ENCODE measurements at places on chromosomes 13 and 19. TPM values are rescaled to one million over a fixed set of nuclear protein-coding genes. Genes with fewer than 3 reads are reported as not detected.

GRCh38 chr19:16673231-16673630 is 12.3 kb downstream of the TMEM38A start:
- DNase-seq = no peak

GRCh38 chr19:16378291-16378889 is 53.8 kb downstream of the KLF2 start:
- DNase-seq = no peak

DNA sequence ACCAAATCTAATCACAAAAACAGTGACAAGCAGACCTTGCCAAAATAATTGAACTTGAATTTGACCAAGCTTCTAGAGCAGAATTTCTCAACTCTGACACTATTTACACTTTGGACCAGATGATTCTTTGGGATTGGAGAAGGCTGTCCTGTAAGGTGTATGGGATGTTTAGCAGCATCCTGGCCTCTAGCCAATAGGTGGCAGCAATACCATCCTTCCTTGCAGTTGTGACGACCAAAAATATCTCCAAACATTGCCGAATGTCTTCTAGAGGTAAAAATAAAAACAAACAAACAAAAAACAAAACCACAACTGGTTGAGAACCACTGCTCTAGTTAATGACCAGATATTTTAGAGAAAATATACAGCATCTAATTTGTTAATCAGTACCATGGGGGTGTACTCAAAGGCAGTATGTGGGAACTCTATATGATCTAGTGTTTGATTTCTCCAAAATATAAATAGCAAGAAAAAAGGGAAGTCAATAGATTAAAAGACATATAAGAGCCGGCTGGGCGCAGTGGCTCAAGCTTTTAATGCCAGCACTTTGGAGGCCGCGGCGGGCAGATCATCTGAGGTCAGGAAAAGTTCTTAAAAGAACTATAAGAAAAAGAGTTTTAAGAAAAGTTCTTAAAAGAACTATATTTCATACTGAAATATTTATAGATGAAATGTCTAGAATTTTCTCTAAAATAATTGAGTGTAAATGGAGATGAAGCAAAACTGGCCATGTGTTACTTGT is 60.9 kb upstream of the ZNF527 start:
- DNase-seq = no peak

- DNase-seq = peak; percentile 53
Observed at GRCh38 chr13:111398715-111399299, 78.4 kb downstream of the TEX29 start.

Gene ZNF558
- 18.5 TPM for total RNA-seq

DNA sequence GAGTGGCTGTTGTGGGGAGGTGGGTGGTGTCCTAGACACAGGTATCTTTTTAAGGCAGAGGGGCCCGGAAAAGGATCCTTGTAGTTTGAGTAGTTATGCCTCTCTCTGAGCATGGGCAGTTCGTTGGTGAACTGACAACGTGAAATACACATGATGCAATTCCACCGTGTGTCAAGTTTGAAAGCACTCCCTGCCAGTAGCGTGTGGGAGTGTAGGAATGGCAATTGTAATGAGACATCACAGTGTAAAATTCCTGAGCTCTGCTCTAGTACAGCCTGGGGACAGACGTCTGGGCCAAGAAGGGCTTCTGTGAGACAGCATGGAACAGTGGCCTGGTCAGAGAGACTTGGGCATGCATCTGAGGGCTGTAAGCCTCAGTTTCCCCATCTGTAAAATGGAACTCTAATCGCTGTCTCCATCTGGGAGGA is 10.4 kb upstream of the ASF1B start:
- DNase-seq = no peak

GRCh38 chr13:73224703-73225102 is 165.9 kb downstream of the KLF5 start:
- DNase-seq = no peak

GRCh38 chr13:113766035-113766800 is 7.2 kb downstream of the TMEM255B start:
- DNase-seq = peak; percentile 60

- DNase-seq = no peak
Observed at GRCh38 chr13:74132776-74133656, 1.2 kb downstream of the KLF12 start.

- no peak for DNase-seq
Observed at GRCh38 chr13:51993713-51994112, 17.5 kb downstream of the ATP7B start.

- no peak for DNase-seq
Observed at GRCh38 chr13:110589793-110590390, 25.5 kb upstream of the NAXD start.

DNA sequence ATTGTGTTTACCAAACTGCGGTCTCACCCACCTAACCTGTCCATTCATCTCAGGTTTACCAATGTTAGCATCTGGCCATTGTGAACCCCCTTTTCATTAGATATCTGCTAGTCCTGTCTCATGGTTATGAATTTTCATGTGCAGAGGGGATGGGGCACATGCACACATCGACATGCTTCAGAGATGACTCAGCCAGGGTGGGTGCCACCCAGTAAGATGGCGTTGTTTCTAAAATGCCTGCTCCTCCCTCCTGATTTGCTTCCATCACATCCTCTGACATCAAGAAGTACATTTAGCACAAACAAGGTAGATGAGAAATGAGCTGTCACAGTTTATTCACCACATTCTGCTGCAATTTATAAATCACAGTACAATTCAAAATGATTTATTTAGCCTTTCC is 51.3 kb downstream of the GPALPP1 start:
- DNase-seq = no peak

Gene C1QTNF9B
- total RNA-seq = not detected

DNA sequence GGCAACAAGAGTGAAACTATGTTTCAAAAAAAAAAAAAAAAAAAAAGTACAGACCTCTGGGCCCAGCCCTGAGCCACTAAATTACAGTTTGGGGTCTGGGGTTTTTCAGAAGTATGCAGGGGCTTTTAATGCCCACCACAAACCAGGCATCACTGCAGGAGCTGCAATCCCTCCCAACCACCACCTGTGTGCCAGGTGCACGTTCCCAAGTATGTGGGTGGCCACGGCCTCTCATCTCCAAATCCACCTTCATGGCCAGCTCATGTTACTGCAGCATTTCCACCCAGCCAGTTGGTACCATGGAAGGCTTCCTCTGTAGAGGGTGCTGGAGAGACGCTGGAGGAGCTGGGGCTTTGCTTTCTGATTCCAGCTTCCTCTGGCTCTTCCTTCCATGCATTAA is 26.5 kb downstream of the CEP89 start:
- DNase-seq = no peak

- DNase-seq = no peak
Observed at GRCh38 chr13:35293579-35294226, 182.8 kb downstream of the MAB21L1 start.

DNA sequence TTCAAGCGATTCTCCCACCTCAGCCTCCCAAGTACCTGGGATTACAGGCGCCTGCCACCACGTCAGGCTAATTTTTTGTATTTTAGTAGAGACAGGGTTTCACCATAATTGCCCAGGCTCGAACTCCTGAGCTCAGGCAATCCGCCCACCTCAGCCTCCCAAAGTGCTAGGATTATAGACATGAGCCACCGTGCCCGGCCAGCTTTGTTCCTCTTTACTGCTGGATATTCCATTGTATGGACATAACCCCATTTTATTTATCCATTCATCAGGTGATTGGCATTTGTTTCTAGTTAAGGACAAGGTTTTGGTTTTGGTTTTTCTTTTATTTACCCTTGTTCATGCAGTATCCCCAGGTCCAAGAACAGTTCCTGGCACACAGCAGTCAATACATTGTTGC is 4.1 kb upstream of the RPS9 start:
- DNase-seq = no peak

Gene RFPL4A
- not detected for total RNA-seq

- no peak for DNase-seq
Observed at GRCh38 chr19:38274739-38275138, 10.4 kb downstream of the SPINT2 start.

Gene NLRP7
- total RNA-seq = not detected

GRCh38 chr19:11405846-11406643 is 13.1 kb downstream of the RGL3 start:
- no peak for DNase-seq

Gene FBXO17
- 28.4 TPM for total RNA-seq

DNA sequence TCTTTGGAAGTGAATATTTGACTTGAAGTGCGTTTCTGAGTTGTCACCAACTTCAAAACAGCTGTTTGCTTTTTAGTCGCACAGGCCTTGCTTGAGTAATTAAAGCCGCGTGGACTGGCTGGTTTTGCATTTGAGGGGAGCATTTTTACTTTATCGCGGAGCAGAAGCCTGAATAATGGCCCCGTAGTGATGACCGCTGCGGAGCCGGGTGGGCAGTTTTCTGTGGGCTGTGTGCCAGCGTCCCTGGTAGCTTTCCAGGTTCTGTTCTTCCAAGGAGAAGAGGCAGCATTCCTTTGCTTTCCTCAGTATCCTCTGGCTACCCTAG is 1.1 kb downstream of the NAA16 start:
- no peak for DNase-seq

GRCh38 chr13:66984241-66984640 is 245.9 kb downstream of the PCDH9 start:
- DNase-seq = no peak

Gene MCEMP1
- 9.1 TPM for total RNA-seq

GRCh38 chr19:45976178-45976577 is 2.5 kb upstream of the NOVA2 start:
- DNase-seq = no peak

DNA sequence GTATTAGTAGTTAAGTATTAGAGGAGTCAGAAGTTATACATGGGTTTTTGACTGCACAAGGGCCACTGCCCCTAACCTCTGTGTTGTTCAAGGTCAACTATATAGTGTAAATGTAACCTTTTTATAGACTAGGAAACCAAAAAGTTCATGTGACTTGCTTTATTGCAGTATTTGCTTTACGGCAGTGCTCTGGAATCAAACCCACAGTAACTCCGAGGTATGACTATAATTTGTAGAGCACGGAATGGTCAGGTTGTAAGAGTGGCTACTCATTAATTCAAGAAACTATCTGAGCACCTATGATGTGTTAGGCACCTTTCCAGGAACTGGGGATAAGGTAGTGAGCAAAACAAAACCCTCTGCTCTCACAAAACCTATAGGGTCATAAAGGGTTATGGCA is 22.2 kb downstream of the SUPT20H start:
- DNase-seq = no peak

- no peak for DNase-seq
Observed at GRCh38 chr13:50618206-50618605, 225.3 kb downstream of the DLEU7 start.

DNA sequence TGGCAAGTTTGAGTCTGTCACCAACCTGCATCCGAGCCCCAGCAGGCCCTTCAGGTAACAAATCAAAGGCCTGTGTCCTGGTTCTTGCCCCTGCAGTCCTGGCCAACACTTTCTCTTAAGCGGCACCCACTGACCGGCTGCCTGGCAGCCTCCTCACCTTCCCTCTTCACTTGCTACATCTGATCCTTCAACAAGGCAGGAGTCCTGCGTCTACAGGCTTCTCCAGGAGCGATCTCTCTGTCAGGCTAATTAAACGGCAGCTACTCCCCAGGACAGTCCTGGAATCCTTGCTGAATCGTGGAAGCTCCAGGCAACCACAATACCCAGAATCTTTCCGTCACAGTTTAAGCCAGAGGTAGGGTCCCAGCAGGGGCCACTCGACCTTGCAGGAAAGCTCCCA is 41.1 kb upstream of the GAS6 start:
- no peak for DNase-seq

GRCh38 chr13:98374750-98375149 is 197.7 kb upstream of the RNF113B start:
- no peak for DNase-seq

DNA sequence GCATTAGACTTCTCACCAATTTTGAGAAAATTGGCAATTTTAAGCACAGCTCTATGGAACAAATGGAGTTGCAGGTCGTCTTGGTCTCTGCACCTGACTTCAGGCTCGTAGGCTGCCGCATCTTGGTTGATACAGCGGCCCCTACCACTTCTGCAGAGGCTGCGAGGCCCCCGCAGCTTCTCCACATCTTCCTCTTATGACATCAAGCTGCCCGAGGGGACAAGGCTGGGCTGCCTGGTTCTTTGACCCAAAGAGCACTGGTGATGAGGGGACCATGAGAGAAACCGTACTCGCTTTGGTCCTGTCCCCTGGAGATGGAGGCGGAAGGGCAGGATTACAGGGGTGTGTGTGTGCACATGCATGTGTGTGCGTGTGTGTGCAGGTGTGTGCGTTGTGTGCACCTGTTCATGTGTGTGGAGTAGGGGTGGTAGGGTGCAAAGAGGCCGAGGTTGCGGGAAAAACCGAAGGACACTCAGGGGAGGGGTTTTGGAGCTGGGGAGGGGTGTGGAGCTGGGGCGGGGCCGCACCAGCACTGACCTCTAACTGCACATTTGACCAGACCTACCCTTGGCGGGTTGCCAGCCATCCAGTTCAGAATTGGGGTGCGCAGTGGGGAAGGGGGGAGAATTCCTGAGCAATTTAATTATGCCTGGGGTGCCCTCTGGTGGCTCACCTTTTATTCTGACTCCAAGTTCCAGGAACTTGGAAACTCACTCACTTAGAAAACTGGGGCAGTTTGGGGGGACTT is 65.1 kb upstream of the ARHGEF7 start:
- DNase-seq = no peak

Gene IGLON5
- 3.7 TPM for total RNA-seq

GRCh38 chr13:64505336-64505910 is 2724.7 kb downstream of the PCDH9 start:
- DNase-seq = no peak

- no peak for DNase-seq
Observed at GRCh38 chr19:49951806-49952478, 9.0 kb downstream of the SIGLEC11 start.

Gene CBY2
- total RNA-seq = not detected

GRCh38 chr19:47005164-47005641 is 14.4 kb upstream of the NPAS1 start:
- DNase-seq = no peak

DNA sequence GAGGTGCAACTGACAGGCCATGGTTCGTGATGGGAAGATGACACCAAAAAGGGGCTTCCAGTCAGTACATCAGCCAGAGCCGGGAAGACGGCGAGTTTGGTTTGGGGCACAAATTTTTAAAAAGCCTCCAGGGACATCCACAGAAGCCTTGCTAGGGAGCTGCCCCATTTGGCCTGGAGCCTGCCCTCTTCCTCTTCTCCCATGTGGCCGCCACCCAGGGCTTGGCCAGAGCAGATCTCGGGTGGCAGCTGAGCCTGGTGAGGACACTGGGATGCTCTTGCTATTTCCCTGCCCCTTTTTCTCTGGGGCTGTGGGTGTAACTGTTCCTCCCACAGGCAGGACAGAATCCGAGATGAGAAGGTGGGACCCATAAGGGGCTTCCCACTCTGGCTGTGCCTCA is 8.2 kb downstream of the ETFB start:
- DNase-seq = no peak

Gene CRYL1
- total RNA-seq = 31.0 TPM

Gene AMER2
- total RNA-seq = 0.03 TPM

Gene ZNF93
- 3.8 TPM for total RNA-seq

GRCh38 chr19:40893112-40893511 is 11.1 kb upstream of the CYP2A7 start:
- no peak for DNase-seq

Gene SMAD9
- total RNA-seq = 9.0 TPM

- no peak for DNase-seq
Observed at GRCh38 chr13:97120976-97121375, 101.2 kb upstream of the MBNL2 start.

Gene SYNGR4
- not detected for total RNA-seq

- peak; percentile 78 for DNase-seq
Observed at GRCh38 chr13:95403349-95404140, 102.3 kb upstream of the ABCC4 start.

Gene MTIF3
- total RNA-seq = 55.1 TPM

GRCh38 chr13:37914781-37915391 is 45.3 kb upstream of the TRPC4 start:
- DNase-seq = no peak
